ENCODE measurements at places on chromosomes 6 and 20.

- DNase-seq = no peak
These were observed 104.8 kb downstream of the CDH26 start for GRCh38 chr20:60063048-60063451.

- DNase-seq = no peak
These were observed 14.0 kb downstream of the CST3 start for GRCh38 chr20:23623666-23624323.

DNA sequence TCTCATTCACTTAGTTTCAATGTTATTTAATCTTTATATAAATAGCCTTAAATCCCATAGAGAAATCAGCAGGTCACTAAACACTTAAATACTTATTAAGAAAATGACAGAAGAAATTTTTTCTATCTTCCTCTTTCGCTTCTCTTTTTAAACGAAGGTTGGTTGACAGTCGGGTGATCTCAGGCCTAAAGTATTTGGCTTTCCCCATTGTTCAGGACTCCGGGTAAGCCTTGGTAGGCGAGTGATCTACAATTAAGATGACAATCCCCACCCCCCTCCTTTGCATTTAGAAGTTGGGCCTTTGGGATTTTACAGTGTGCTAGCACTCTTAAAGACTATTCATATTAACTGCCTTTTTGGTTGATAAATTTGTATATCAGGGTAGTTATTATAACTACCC lies 19.7 kb upstream of the UTRN start:
- no peak for DNase-seq

DNA sequence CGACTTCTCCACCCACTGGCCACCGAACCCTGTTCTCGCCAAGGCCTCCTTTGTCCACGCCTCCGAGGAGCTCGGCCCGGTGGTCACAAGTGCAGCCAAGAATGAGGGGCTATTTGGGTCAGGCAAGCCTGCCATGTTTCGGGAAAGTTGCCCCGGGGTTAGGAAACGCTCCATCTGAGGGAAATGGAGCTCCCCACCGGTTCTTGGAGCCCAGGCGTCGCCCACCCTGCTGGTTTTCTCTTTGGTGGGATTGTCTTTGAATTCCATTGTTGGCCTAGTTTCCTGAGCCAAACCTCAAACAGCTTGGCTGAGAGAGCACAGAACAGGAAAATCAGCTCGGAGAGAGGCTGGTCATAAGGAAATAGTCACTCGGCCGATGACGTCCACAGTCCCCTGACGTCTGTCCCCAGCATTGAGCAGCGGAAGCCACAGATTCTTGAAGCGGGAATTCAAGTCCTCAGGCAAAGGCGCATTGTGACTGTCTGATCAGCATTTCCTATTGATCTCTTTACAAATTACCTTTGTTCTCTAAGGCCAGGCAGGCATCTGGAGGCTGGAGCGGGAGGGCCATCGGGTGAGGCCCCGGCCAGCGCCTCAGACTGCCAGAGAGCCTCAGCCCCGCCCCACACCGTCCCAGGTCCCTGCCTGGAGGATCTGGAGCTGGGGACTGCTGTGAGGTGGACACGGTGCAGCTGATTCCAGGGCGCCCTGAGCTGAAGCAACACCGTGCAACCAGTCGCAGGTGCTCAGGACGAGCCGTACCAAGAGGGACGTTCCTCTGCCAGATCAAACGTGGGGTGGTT lies 138.6 kb downstream of the DLL1 start:
- no peak for DNase-seq

- no peak for DNase-seq
These were observed 603.1 kb downstream of the HACE1 start for GRCh38 chr6:104256646-104257045.
